ENCODE measurements at places on chromosomes 2 and 18.

DNA sequence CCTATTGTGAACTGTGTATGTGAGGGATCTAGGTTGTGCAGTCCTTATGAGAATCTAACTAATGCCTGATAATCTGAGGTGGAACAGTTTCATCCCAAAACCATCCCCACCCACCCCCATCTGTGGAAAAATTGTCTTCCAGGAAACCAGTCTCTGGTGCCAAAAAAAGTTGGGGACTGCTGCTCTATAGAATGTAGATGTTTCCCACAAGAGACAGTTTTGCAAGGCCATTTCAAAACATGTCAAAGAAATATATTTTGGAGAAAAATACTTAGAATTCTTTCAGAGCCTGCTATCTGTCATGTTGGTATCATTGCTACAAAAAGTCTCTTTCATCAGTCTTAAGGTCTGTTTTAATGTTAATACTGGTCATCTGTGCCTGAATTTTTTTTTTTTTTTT lies 4.1 kb upstream of the SLC39A10 start:
- no peak for DNase-seq

DNA sequence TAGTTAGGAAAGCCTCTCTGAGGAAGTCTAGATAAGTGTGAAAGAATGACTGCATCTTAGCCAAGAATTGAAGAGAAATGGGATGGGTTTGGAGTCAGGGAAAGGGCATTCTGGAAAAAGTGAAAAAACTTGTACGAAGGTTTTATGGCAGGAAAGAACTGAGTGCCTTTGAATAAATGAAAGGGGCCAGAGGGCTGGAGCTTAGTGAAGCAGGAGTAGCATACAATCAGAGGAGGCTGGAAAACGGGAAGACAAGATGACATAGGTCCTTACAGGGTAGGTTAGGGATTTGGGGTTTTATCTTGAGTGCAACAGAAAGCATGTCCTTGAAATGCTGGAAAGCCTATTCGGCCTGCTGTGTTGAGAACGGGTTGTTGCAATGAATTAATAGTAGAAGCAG lies 152.6 kb upstream of the RND3 start:
- no peak for DNase-seq

DNA sequence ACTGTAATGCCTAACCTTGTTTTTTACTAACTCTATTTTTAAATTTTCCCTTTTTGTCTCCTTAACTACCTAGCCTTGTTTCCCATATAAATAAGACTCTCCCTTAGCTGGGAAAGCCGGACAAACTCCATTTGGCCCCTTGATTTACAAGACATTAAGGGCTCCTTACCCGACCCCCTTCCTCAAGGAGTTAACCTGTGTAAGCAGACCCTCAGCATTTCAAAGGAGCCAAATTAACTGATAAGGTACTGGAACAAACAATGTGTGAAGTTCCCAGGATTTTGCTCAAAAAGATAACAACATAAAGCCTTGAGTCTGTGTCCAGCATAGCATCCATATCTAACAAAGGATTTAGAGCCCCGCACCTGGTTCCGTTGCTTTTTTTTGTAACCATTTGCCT lies 59.6 kb upstream of the C2orf15 start:
- no peak for DNase-seq

DNA sequence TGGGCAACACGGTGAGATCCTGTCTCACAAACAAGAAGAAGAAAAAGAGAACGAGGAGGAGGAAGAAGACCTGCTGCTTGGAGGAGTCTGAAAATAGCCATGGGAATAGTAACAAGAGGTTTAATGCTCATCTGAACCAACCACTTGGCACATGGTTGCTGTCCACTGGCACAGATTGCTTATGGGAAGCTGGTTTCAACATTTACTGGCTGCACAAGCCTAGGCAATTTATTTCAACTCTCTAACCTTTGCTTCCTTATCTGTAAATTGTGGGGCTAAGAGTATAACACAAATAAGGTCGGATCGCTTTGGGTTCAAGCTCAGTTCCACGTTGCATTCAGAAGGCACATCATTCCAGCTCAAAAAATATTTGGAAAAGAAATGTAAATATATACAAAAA lies 14.2 kb upstream of the RHOB start:
- no peak for DNase-seq

DNA sequence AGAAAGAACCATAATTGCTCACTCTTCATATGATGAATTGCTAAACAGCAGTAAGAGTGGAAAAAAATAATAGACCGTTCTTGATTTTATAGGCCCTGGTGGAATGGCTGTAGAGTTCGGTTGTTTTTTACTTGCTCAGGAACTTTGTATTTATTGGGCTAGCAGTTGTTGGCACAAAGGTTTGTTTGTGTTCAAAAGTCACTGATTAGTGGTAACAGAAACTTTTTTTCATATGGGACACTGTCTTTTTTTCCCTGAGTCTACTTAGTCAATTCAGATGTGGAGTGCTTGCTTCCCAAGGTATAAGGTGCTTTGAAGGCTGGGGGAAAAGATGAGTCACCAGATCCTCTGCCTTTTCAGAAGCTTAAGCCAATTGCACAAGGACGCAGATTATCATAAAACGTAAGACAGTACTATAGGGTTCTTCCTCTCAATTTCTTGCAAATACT lies 25.8 kb downstream of the PHLPP1 start:
- DNase-seq: no peak

- no peak for DNase-seq
These were observed 4.6 kb downstream of the TGIF1 start for GRCh38 chr18:3454365-3455089.

- DNase-seq: no peak
These were observed 16.2 kb downstream of the GPR75 start for GRCh38 chr2:53843595-53843994.

DNA sequence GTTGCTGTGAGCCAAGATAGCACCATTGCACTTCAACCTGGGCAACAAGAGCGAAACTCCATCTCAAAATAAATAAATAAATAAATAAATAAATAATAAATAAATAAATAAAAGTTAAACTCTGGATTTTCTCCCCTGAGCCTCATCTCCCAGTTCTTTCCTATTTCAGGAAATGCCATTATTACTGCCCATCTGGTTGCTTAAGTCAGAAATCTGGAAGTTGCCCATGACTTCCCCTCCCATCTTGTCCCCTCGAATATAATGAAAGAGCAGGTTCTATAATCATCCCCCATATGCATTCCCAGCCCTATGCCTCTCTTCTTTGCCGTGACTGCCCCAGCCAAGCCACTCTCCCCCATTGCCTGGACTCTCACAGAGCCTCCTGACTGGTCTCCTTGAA lies 4.2 kb upstream of the PSD4 start:
- DNase-seq: no peak

DNA sequence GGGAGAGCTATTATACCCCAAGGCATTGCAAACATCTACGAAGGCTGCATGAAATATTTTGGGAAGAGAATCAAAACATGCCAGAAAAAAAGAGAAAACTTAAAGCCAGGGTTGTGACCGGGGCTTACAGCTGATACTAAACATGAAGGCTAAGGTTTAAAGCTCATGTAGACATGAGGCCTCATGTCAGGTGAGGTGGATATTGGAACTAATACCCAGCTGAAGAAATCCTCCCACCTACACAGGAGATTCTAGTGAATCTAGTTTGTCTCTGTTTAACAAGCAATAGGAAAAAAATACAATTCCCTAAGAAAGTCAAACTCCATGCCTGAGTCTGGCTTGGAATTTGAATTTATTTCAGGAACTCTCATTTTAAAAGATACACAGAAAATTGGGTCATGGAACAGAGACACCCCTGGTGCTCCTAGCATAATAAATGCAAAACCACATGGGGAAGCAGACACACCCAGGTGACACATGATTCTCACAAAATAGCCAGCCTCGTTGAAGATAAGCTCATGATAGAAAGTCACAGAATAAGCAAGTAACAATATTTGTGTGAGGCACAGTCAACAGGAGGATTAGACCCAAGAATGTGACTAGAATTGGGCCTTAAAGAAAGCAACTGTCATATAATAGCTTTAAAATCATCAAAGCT lies 42.2 kb downstream of the UPP2 start:
- DNase-seq: no peak

DNA sequence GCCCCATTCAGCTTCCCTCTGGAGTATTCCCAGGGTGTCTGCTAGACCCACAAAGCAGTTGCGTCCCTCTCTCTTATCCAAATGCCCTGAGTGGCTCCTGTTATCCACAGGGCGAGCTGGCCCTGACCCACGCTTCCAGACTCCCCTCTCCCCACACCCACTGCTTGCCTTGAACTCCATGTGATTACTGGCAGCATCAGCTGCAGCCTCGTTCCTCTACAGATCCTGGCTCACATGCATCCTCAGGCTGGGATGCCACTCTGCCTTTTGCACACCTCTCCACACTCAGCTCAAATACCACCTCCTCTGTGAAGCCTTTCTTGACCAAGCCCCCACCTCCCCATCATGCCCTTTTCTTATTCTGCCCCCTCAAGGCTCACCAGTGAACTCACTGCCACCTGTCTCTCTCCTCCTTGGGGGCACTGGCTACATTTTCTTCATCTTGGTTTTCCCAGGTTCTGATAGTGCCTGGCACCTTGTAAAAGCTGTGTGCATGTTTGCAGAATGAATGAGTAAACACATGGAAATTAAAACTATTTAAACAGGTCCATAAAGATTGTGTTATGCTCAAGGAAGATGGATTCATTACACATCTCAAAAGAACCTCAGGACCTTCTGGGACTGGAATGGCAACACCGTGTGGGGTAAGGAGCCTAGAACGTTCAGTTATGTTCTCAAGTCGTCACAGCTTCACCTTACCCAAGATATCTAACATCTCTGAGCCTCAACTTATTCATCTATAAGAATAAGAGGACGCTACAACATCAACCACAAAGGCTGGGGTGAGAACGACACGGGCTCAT lies 165.0 kb downstream of the BCL2 start:
- no peak for DNase-seq

- DNase-seq: no peak
These were observed 8.0 kb downstream of the HDAC4 start for GRCh38 chr2:239392688-239393387.

DNA sequence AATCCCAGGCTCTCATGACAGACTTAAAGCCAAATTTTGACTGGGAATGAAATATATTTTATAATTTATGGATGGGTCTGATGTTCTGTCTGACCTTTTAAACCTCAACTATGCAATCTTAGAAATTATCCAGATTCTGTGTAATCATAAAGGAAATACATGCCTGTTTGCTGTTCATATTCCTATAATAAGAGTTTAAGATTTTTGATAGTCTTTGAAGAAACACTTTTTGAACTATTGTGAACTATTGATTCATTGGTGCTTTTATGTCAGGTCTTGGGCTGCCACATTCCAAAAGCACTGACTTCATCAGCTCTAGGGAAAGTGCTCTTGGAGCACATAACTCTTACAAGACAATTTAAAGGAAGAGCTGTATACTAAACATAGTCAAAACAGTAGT lies 64.2 kb downstream of the CCDC150 start:
- DNase-seq: no peak

DNA sequence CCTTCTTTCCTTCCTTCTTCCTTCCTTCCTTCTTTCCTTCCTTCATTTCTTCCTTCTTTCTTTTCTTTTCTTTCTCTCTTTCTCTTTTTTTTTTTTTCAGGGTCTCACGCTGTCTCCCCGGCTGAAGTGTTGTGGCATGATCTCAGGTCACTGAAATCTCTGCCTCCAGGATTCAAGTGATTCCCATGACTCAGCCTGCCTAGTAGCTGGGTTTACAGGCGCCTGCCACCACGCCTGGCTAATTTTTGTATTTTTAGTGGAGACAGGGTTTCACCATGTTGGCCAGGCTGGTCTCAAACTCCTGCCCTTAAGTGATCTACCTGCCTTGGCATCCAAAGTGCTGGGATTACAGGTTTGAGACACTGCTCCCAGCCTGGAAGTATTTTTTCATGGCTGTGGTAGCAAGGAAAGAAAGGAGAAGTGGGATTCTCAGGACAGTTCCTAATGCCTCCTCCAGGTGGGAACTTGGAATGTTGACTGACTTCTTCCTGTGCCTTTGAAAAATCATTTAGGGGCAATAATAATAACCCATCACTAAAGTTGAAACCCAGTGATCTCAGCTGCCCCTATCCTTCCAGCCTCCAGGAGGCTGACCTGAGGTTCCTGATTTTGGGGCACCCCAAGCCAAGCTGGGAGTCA lies 89.3 kb upstream of the CELF4 start:
- DNase-seq: no peak

- no peak for DNase-seq
These were observed 28.8 kb upstream of the DDX18 start for GRCh38 chr2:117785740-117786139.

- no peak for DNase-seq
These were observed 5.4 kb downstream of the SEC11C start for GRCh38 chr18:59145055-59145454.

DNA sequence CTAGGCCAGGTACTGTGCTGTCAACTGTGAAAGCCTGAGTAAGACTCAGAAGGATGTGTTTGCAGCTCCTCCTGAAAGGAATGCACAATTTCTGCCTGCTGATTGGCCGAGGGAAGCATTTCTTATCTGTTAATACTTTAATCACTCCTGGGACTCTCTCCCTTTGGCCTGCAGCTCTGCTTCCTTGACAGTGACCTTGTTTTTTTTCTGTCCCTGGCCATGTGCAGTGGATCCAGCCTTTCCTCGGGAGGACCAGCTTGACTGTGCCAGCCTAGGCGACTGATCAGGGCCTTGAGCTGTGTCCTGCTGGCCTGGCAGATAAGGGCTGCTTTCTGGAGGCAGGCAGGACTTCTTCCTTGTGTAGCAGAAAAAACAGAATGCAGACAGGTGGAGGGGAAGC lies 10.0 kb downstream of the RNF144A start:
- no peak for DNase-seq

GRCh38 chr2:172763079-172763478 lies 27.4 kb downstream of the RAPGEF4 start:
- no peak for DNase-seq

DNA sequence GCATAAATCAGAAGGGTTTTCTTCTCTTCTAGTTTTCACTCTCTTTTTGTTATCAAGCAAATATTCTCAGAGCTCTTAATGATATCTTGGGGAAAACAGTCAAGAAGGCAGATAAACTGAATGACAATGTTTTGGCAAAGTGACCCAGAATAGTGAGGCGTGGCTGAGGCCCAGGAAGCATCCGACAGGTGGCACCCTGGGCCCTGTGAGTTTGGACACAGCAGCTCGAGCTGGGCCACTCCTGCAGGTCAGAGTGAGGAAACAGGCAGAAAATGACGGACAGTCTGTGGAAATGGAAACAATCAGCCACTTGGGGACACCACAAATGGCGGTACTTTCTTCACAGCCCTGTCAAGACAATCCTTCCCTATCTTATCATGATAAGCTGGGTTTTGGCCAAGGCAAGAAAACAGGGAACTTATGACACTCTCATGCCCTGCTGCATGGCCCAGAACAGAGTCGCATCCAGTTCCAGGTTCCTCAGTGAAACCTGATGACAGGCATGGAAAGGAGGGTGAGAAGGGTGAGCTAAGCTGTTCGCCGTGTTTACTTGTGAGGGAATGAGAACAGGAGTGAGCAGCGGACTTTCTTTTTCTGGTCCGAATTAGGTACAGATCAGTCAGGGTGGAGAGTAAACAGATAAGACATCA lies 32.1 kb downstream of the MRPL44 start:
- no peak for DNase-seq

GRCh38 chr2:134099273-134099672 lies 154.6 kb upstream of the MGAT5 start:
- no peak for DNase-seq

- DNase-seq: no peak
These were observed 593.1 kb downstream of the CBLN2 start for GRCh38 chr18:71951001-71951400.

All from activated CD8-positive, alpha-beta memory T cell treated with anti-CD3 and anti-CD28 coated beads for 1 hour (primary cell).